ENCODE measurements at places on chromosomes 4 and X.

GRCh38 chr4:61440321-61440720, 240.2 kb downstream of the ADGRL3 start:
- DNase-seq, result no peak

GRCh38 chr4:41526628-41527027, 11.3 kb upstream of the LIMCH1 start:
- no peak for DNase-seq

GRCh38 chrX:14956813-14957582, 83.8 kb downstream of the MOSPD2 start:
- DNase-seq, result no peak

- no peak for DNase-seq
These were observed 4.3 kb downstream of the WDR44 start for GRCh38 chrX:118350221-118350620.

- no peak for DNase-seq
These were observed 137.1 kb downstream of the PJA1 start for GRCh38 chrX:69028006-69028760.

GRCh38 chr4:186931519-186931918, 207.9 kb upstream of the FAT1 start:
- no peak for DNase-seq

- no peak for DNase-seq
These were observed 73.9 kb downstream of the INTS12 start for GRCh38 chr4:105634402-105635080.

DNA sequence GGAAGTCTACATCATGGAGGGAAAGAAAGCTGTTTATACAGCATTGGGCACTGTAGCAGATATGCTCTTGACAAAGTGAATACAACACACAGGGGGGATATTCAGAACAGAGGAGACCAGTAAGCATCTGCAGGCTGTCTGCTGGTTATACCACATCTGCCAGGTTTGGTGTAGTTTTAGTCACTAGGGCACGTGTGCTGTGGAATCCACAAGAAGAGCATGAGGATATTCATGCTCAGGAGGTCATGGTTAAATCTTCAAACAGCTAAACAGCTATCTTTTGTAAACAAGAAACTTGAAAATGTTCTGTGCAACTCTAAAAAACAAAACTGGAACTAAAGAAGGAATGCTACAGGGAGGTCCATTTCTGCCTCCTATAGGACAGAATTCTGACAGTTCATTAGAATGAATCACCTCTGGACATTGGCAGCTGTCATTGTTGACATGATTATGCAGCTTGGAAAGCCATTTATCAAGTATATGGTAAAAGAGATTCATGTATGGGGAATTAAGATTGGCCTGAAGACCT, 175.8 kb downstream of the RCHY1 start:
- no peak for DNase-seq

DNA sequence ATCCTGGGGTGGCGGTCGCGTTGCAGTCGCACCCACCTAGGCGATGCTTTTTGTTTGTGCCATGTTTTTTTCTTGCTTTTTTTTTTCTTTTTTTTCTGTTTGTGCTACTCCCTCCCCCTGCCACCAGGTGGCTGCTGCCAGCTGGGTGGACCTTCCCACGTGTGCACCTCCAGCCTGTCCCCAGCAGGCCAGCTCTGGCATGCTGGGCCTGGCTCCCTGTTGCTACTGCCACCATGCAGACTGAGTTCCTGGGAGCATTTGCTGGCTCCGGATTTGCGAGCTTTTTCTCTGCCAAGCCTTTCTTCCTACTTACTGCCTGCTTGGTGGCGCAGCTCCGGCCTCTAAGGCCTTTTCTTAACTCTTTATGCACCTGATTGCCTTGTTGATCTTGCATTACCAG, 161.2 kb upstream of the WDFY3 start:
- peak; percentile 41 for DNase-seq
